ENCODE measurements at places on chromosomes 13 and 19.

- no peak for DNase-seq
These were observed 39.1 kb downstream of the USP12 start for GRCh38 chr13:27132538-27132937.

GRCh38 chr13:41107104-41107571 lies 25.5 kb downstream of the KBTBD6 start:
- no peak for DNase-seq

- peak; percentile 44 for DNase-seq
These were observed 1306.9 kb downstream of the UQCRFS1 start for GRCh38 chr19:27906081-27906480.

DNA sequence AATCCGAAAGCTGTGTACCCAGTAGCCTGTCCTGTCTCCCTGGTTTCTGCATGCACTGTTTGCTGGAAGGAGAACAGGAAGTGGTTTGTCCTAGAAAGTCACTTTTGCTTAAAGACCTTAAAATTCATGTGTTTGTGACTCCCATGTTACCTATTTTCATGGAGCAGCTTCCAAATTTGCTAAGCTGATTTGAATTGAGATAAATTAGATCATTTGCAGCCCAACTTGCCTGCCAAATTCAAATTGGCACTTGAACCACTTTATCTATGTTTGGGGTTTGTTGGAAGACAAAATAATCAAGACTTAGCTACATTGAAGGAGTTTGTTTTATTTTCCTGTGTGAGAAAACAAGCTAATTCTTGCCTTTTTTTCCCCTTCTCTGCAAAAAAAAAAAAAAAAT lies 532.5 kb downstream of the DIAPH3 start:
- no peak for DNase-seq

DNA sequence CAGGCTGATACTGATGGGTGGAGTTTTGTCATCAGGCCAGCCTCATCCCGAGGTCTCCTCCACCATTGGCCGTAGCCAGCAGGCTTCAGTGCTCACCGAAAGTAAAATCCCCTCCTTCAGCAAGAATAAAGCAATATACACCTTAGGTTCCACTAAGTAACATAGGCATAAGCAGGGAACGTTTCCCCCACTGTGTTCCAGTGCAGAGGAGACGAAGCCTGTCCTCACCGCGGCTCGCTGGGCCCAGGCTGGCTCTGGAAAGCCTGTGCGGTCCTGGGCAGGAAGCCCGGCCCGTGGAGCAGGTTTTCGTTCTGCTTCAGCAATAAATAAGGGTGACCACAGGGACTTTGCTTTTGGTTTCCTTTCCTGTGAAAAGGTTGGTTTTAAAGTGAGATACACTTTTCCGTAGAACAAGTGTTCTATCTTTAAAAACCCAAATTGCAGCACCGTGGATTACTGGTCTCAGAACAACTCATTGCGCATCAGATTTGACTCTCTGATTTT lies 16.3 kb upstream of the TEX29 start:
- DNase-seq = no peak

DNA sequence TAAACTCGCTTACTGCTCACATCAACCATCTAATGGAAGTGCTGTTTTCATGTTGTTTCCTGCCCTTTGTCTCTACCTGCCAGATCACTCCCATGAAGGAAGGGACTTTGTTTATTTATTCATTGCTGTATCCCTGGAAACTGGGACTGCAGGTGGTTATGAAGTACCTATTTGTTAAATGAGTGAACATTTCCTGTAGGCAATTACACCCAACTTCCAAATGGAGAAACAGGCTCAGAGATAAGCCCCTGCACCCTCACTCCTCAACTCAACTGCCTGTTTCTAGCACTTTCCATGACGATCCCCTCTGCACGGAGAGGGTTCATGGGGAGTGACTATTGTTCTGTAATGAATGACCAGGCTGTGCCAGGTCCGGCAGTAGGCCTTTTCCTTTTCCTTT lies 1.9 kb upstream of the SELENOW start:
- DNase-seq = no peak

GRCh38 chr19:17680230-17680722 lies 7.9 kb downstream of the UNC13A start:
- DNase-seq = peak; percentile 27

Data from occipital lobe (tissue), 3 donors.